ENCODE measurements at places on chromosomes 4 and X. TPM values are rescaled to one million over a fixed set of nuclear protein-coding genes. Genes with fewer than 3 reads are reported as not detected.
A peak's percentile ranks its signal among the peaks of the same experiment; 100 is the strongest.

PHEX gene
- 0.23 TPM for total RNA-seq

DNA sequence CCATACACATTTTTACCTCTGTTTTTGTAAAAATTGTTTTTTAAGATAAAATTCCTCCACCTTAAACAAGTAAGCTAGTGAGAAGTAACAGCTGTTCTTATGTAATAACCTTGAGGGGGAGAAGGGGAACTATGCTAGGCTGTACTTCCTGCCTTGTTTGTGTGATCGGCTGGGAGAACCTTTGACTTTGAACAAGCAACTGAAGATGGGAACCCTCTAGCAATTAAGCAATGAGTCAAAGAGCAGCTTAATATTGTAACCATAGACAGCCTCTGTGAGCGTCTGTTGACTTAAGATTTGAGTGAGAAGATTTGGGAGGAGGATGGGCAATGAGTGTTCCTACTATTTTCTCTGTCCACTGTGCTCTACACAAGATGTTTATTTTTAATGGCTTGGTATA, 135.1 kb downstream of the SCLT1 start:
- no peak for DNase-seq
- peaks cover 5% of the 10 kb centered on the region for H3K4me1 ChIP-seq
- H3K27me3 ChIP-seq: no peaks in the 10 kb centered on the region
- no peak overlapping the region for H3K4me3 ChIP-seq
- no peak overlapping the region for H3K27ac ChIP-seq

GRCh38 chrX:72202792-72203401, 21.3 kb downstream of the PIN4 start:
- DNase-seq: no peak
- no peaks in the 10 kb centered on the region for H3K27me3 ChIP-seq
- H3K4me3 ChIP-seq: no peak overlapping the region

DNA sequence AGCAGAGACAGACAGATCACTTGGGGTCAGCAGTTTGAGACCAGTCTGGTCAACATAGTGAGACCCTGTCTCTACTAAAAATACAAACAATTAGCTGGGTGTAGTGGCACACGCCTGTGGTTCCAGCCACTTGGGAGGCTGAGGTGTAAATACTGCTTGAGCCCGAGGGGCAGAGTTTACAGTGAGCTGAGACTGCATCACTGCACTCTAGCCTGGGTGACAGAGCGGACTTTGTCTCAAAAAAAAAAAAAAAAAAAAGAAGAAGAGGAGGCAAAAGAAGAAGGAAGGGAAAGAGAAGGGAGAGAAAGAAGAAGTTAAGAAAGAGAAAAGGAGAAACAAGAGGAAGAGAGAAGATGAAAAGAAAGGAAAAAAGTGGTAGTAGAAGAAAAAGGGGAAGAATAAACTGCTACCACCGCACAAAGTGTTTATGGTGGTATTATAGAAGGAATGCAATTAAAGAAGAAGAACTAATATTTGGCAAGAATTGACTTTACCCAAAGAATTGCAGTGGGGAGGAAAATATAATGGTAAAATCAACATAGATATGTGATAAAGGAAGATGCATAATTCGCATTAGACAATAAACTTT, 19.6 kb upstream of the NSUN7 start:
- peaks cover 30% of the 10 kb centered on the region for H3K4me1 ChIP-seq
- H3K27ac ChIP-seq: peak overlapping the region; percentile 1
- peaks cover 5% of the 10 kb centered on the region for H3K27me3 ChIP-seq

HSFX2 gene
- total RNA-seq: 0.28 TPM

ITM2A gene
- total RNA-seq: 84.6 TPM

DNA sequence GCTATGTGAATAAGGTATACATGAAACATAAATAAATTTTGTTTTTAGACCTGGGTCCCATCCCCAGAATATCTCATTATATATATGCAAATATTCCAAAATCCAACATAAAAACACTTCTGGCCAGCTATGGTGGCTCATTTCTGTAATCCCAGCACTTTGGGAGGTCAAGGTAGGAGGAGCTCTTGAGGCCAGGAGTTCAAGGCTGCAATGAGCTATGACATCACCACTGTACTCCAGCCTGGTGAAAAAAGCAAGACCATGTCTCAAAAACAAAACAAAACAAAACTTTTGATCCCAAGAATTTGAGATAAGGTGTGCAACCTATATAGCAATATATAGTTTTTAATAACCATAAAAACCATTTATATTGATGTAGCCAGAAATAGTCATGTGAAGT, 5.4 kb upstream of the ADGRA3 start:
- H3K4me1 ChIP-seq: peaks cover 5% of the 10 kb centered on the region
- no peak for DNase-seq
- H3K27ac ChIP-seq: no peak overlapping the region
- no peak overlapping the region for H3K4me3 ChIP-seq
- peaks cover 7% of the 10 kb centered on the region for H3K27me3 ChIP-seq

DNA sequence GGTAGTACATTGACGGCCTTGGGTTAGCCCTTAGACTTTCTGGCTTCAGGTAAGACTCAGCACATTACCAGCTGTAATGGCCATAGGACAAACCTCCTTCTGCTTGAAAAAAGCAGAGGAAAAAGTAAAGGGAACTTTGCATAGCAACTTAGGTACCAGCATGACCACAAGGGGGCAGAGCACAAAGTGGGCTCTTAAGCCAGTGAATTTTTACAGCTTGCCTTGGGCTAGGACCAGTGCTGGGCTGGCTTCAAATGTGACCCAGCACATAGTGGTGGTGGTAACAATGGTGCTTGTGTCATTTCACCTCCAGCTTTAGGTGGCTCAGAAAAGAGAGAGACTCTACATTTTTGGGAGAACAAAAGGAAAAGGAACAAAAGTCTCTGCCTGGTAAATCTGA, 66.1 kb downstream of the KLHL4 start:
- no peaks in the 10 kb centered on the region for H3K27me3 ChIP-seq
- no peaks in the 10 kb centered on the region for H3K4me1 ChIP-seq
- no peak overlapping the region for H3K4me3 ChIP-seq
- DNase-seq: no peak
- no peak overlapping the region for H3K27ac ChIP-seq

DNA sequence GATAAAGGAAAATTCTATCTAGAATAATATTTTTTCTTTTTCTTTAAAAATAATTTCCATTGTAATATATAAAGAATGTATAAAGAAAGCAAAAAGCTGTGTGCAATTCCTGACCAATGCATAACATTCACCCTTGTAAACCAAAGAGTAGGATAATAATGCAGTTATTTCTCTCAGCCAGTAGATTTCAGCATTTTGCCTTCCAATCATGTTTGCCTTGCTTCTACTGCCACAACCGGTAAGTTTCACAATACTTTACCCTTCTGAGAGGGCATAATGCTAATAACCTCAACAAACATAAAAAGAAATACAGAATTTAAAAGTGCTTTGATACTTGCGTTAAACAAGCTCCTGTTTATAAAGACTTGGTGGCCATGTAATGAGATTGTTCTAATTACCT, 59.9 kb downstream of the CHIC2 start:
- H3K4me3 ChIP-seq: no peak overlapping the region
- H3K36me3 ChIP-seq: peaks cover 31% of the 10 kb centered on the region
- H3K27ac ChIP-seq: no peak overlapping the region
- no peaks in the 10 kb centered on the region for H3K27me3 ChIP-seq
- no peak for DNase-seq

- H3K4me1 ChIP-seq: no peaks in the 10 kb centered on the region
- no peak overlapping the region for H3K27ac ChIP-seq
- peaks cover 3% of the 10 kb centered on the region for H3K27me3 ChIP-seq
- H3K36me3 ChIP-seq: no peaks in the 10 kb centered on the region
- no peak overlapping the region for H3K4me3 ChIP-seq
Measured at GRCh38 chr4:41814565-41814964, 66.0 kb upstream of the PHOX2B start.

GSTCD gene
- total RNA-seq: 11.2 TPM

GRCh38 chr4:6461301-6462165, 10.9 kb downstream of the PPP2R2C start:
- no peak overlapping the region for H3K27ac ChIP-seq
- peaks cover 5% of the 10 kb centered on the region for H3K27me3 ChIP-seq
- no peak overlapping the region for H3K4me3 ChIP-seq
- H3K36me3 ChIP-seq: no peaks in the 10 kb centered on the region

DNA sequence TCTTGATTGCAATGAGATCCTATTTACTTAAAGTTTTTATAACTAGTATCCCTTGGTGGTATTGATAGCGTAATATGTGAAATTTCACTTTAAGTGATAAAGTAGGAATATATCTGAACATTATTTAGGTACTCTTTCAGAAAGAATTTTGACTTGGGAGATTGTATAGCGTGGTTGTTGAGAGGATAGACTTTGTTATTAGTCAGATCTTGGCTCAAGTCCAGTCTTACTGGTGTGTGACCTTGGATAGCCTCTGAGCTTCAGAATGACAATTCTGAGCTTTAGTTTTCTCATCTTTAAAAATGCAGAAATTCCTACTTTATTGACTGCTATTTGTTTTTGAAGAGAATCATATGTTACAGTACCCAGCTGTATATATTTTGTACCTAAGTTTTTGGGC, 32.6 kb downstream of the DCK start:
- no peaks in the 10 kb centered on the region for H3K27me3 ChIP-seq
- H3K27ac ChIP-seq: no peak overlapping the region
- H3K4me1 ChIP-seq: peaks cover 3% of the 10 kb centered on the region
- DNase-seq: no peak

- H3K4me3 ChIP-seq: no peak overlapping the region
- H3K36me3 ChIP-seq: peaks cover 2% of the 10 kb centered on the region
- no peaks in the 10 kb centered on the region for H3K27me3 ChIP-seq
- H3K4me1 ChIP-seq: peaks cover 14% of the 10 kb centered on the region
- DNase-seq: no peak
Measured at GRCh38 chr4:142547974-142548373, 298.1 kb downstream of the INPP4B start.

MAGEA6 gene
- not detected for total RNA-seq

- H3K36me3 ChIP-seq: peaks cover 2% of the 10 kb centered on the region
- H3K4me3 ChIP-seq: no peak overlapping the region
- no peaks in the 10 kb centered on the region for H3K4me1 ChIP-seq
- DNase-seq: no peak
Measured at GRCh38 chr4:22356987-22357596, 158.8 kb downstream of the ADGRA3 start.

GRCh38 chr4:7739918-7740865, 199.5 kb downstream of the AFAP1 start:
- H3K4me1 ChIP-seq: no peaks in the 10 kb centered on the region
- DNase-seq: no peak
- no peaks in the 10 kb centered on the region for H3K27me3 ChIP-seq
- H3K27ac ChIP-seq: no peak overlapping the region
- H3K36me3 ChIP-seq: no peaks in the 10 kb centered on the region

- peak overlapping the region; percentile 30 for H3K27ac ChIP-seq
- H3K4me3 ChIP-seq: peak overlapping the region; percentile 73
- no peaks in the 10 kb centered on the region for H3K27me3 ChIP-seq
- H3K4me1 ChIP-seq: peaks cover 6% of the 10 kb centered on the region
Measured at GRCh38 chrX:103376979-103377324, 614 bp downstream of the BEX3 start.

H2BW2 gene
- total RNA-seq: not detected

GPRIN3 gene
- 25.5 TPM for total RNA-seq

- no peaks in the 10 kb centered on the region for H3K4me1 ChIP-seq
- no peak for DNase-seq
- no peak overlapping the region for H3K27ac ChIP-seq
- no peak overlapping the region for H3K4me3 ChIP-seq
- H3K27me3 ChIP-seq: no peaks in the 10 kb centered on the region
Measured at GRCh38 chr4:3432381-3432790, 9.4 kb upstream of the HGFAC start.

- H3K4me3 ChIP-seq: no peak overlapping the region
- H3K4me1 ChIP-seq: no peaks in the 10 kb centered on the region
- no peaks in the 10 kb centered on the region for H3K36me3 ChIP-seq
- DNase-seq: no peak
- H3K27me3 ChIP-seq: no peaks in the 10 kb centered on the region
Measured at GRCh38 chr4:5858020-5858769, 34.7 kb downstream of the CRMP1 start.

DNA sequence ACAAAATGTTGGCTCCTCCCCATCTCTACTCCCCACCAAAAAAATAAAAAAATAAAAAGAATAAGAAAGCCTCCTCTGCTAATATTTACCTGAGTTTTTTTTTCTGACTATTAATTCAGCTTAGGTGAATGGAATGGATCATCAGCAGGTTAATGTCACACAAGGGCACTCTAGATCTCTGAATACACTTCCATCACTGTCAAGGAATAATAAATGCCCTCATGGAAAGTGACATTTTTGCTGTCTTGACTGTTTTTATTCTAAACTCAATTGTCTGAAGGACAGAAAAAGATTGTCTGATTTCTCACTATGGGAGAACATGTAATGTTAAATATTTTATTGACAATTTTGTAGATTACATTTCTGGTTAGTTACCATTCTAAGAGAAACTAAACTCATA, 30.4 kb upstream of the TLL1 start:
- no peaks in the 10 kb centered on the region for H3K36me3 ChIP-seq
- H3K4me3 ChIP-seq: no peak overlapping the region
- no peak overlapping the region for H3K27ac ChIP-seq
- H3K4me1 ChIP-seq: no peaks in the 10 kb centered on the region
- no peaks in the 10 kb centered on the region for H3K27me3 ChIP-seq

GRCh38 chr4:62709618-62710252, 1509.6 kb downstream of the ADGRL3 start:
- no peak overlapping the region for H3K27ac ChIP-seq
- H3K36me3 ChIP-seq: no peaks in the 10 kb centered on the region
- H3K27me3 ChIP-seq: no peaks in the 10 kb centered on the region
- no peak overlapping the region for H3K4me3 ChIP-seq

DNA sequence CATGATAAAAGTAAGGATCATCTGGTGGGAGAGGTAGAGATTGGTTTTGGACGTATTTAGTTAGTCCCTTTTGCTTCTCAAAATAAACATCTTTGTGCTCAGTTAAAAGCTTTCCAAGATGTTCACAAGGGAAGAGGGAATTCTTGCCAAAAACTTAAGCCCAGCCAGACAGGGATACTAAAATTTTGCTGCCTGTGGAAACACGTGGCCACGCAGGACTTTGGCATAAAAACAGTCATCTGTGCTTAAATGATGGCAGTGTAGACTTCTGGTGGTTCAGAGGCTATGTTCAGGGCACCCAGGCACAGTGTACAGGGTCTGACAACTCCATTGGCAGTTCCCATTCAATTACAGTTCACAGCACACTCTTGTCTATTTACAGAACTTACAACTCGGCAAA, 93.2 kb upstream of the JADE1 start:
- H3K4me1 ChIP-seq: no peaks in the 10 kb centered on the region
- H3K27me3 ChIP-seq: peaks cover 6% of the 10 kb centered on the region
- DNase-seq: no peak

GRCh38 chrX:81120936-81121371, 80.8 kb downstream of the HMGN5 start:
- no peaks in the 10 kb centered on the region for H3K36me3 ChIP-seq
- H3K27ac ChIP-seq: peak overlapping the region; percentile 82
- peak; percentile 30 for DNase-seq
- H3K4me1 ChIP-seq: peaks cover 4% of the 10 kb centered on the region
- H3K4me3 ChIP-seq: peak overlapping the region; percentile 94

BEND4 gene
- total RNA-seq: 0.69 TPM

DNA sequence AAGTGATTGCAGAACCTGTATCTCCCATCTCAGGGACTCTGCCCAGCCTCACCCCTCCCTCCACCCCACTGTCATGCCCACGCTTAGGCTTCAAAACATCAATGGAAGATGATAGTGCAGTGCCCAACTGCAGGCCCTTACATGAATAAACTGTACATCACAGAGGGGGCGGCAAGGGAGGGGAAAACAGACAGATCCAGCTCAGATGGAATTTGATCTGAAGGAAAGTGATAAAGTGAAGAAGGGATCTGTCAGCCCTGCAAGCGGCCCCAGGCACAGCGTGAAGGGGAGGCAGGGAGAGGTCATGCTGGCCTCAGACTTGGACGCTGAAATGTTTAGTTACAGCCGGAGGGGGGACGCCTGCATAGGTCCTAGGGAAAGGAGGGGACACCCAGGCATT, 38.5 kb downstream of the GYG2 start:
- no peaks in the 10 kb centered on the region for H3K36me3 ChIP-seq
- no peak overlapping the region for H3K4me3 ChIP-seq
- H3K27me3 ChIP-seq: no peaks in the 10 kb centered on the region
- no peaks in the 10 kb centered on the region for H3K4me1 ChIP-seq
- H3K27ac ChIP-seq: no peak overlapping the region

GPR34 gene
- 1.8 TPM for total RNA-seq

TENM3 gene
- not detected for total RNA-seq
